ENCODE measurements at places on chromosomes 7 and 10. TPM values are rescaled to one million over a fixed set of nuclear protein-coding genes. Genes with fewer than 3 reads are reported as not detected.

DNA sequence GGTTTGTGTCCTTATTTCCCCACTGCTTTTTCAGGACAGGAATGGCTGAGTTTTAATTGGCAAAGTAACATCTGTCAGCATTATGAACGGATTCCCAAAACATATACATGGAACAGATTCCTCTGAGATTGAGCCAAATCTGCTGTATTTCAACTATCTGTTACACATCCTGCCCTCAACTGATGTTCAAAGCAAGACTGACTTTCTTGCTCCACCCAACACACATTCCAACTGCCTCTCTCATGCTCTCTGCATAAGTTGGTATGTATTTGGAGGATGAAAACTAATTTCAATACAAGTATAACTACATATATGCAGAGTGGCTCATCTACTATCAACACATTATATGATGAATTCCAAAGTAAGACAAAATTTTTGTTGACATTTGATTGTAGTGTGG, 342.2 kb downstream of the GATA3 start:
- H3K36me3 ChIP-seq, result no peaks in the 10 kb centered on the region
- H3K27me3 ChIP-seq, result no peaks in the 10 kb centered on the region
- no peak overlapping the region for H3K4me3 ChIP-seq
- no peaks in the 10 kb centered on the region for H3K4me1 ChIP-seq
- DNase-seq, result no peak
- H3K27ac ChIP-seq, result no peak overlapping the region

DNA sequence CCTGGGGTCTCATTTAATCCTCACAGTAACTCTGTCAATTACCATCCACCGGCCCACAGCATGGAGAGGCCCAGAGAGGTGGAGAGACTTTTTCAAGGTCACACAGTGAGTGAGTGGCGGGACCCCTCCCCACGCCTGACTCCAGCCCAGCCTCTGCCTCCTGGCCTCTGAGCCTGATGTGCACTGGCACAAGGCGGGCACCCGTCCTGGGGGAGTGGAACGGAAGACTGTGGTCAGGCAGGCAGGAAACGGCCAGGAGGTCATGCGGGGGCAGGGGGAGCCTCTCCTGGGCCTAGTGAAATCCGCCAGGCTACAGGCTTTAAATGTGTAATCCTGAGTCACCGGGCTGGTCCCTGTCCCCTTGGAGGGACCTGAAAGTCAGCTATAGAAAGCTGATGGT, 32.2 kb downstream of the ZCCHC24 start:
- H3K36me3 ChIP-seq, result peaks cover 12% of the 10 kb centered on the region
- DNase-seq, result peak; percentile 51
- H3K4me1 ChIP-seq, result peaks cover 54% of the 10 kb centered on the region
- no peak overlapping the region for H3K4me3 ChIP-seq
- H3K27me3 ChIP-seq, result no peaks in the 10 kb centered on the region
- H3K27ac ChIP-seq, result no peak overlapping the region

ZNF735 gene
- total RNA-seq, result not detected

GPR37 gene
- total RNA-seq, result not detected

DNA sequence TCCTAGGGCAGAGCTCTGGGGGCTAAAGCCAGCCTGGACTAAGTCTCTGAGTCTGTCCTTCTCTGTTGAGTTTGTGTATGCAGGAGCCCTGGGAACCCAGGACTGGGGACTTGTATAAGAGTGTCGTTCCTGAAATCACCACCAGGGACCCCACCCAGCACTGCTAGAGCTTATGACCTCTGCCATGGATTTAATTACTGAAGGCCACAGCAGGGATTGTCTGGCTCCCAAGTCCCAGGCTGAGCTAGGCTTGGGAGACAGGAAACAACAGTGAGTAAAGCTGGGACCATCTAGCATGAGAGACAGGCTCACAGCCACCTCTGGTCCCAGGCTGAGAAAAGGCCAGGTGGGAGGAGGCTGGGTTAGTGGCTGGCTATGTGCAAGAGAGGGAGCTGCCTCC, 1.4 kb upstream of the TSPAN15 start:
- H3K36me3 ChIP-seq, result no peaks in the 10 kb centered on the region
- no peaks in the 10 kb centered on the region for H3K27me3 ChIP-seq
- H3K4me1 ChIP-seq, result peaks cover 4% of the 10 kb centered on the region
- H3K4me3 ChIP-seq, result no peak overlapping the region

NYAP1 gene
- 1.1 TPM for total RNA-seq

MMRN2 gene
- 32.7 TPM for total RNA-seq

C10orf62 gene
- total RNA-seq, result 0.50 TPM

GRCh38 chr10:122954731-122955050, 664 bp upstream of the C10orf88 start:
- no peak for DNase-seq
- peak overlapping the region; percentile 92 for H3K4me3 ChIP-seq
- peaks cover 6% of the 10 kb centered on the region for H3K36me3 ChIP-seq
- peaks cover 3% of the 10 kb centered on the region for H3K4me1 ChIP-seq

- H3K4me1 ChIP-seq, result no peaks in the 10 kb centered on the region
- no peaks in the 10 kb centered on the region for H3K36me3 ChIP-seq
- no peaks in the 10 kb centered on the region for H3K27me3 ChIP-seq
- no peak for DNase-seq
Observed at GRCh38 chr10:116470768-116471415, 43.2 kb downstream of the PNLIPRP3 start.
